ENCODE measurements at places on chromosomes 1 and 21.

DNA sequence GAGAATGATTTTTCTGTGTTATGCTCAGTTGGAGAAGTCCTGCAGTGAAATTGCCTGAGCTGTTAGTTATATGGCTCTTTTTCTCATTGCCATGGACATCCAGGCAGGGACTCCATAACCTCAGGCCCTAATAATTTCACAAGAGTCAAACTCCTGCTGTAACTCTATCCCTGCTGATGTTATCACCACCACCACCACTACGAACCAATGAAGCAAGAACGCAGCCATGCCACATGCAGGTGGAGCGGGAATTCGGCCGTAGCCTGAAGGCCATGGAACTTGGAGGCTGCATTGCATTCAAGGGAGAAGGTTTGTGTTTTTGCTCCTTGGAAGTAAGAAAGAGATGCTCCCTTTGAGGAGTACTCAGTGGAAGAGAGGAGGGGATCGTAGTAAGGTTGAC is 16.8 kb upstream of the DLGAP3 start:
- DNase-seq, result no peak

DNA sequence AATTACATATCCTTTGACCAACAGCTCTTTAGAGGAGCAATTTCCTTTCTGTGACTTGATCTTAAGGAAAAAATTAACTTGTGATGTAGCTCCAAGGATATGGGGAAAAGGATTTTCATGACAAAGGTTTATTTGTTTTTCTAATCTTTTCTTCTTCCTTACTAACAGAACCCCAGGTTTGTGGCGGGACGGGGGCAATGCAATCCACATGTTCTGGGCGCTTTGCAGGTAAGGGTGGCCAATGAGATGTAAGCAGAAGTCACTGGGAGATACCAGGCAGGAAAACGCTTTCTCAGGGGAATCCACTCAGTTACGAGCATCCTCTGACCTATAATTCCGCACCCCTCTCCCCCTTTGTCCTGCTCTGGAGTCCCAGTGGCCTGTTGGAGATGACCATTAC is 122.0 kb downstream of the MRPS6 start:
- DNase-seq, result no peak

- DNase-seq, result peak; percentile 11
These were observed 730 bp downstream of the CDC42SE1 start for GRCh38 chr1:151058692-151059091.

DNA sequence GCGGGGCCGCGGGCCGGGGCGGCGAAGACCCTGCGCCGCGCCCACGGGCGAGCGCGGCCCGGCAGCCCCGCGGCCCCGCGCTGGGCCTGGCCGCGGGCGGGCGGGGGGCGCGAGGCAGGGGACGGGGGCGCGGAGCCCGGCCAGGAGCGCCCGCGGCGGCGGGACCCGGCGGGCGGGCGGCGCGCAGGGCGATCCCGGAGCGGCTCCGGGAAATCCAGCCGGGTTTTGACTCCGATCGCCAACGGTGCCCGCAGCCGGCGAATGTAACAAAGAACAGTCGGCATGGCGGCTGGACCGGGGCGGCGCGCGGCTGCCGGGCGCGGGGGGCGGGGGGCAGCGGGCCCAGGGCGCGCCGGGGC is 334 bp downstream of the PRDM15 start:
- peak; percentile 68 for DNase-seq

DNA sequence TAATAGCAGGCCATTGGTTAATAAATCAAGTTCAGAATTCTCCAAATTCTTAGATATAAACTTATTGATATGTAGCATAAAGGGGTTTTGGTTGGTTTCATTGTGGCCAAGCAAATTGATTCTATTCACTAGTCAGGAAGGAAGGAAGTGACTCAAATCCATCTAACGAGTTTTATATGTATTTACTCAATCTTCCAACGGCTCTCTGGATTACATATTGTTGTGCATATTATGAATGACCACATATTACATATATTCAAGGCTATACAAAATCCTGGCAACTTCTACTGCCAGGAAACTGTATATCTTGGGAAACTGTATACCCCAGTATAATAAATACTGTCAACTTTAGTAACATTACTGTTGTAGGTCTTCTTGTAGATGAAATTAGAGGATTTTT is 20.1 kb upstream of the PDE4B start:
- DNase-seq, result no peak

DNA sequence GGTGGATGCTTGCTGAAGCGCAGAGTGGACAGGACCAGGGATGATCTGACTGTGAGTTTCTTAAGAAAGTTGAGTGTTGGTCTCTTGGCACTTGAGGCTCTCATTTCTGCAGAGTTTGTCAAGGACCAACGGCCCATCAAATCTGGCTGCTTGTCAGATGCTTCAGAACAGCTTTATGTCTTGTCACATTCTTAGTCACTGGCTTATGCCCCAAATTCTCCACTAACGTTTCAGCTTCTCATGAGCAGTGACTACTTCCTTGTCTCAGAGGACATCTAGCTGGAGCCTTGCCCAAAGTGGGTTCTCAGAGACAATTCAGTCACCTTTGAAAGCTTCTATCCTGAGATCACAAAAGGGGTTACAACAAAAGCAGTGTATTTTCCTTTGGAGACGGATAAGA is 92.3 kb downstream of the ST6GALNAC5 start:
- DNase-seq, result no peak

GRCh38 chr1:48466594-48466993 is 5.4 kb downstream of the SPATA6 start:
- DNase-seq, result no peak

DNA sequence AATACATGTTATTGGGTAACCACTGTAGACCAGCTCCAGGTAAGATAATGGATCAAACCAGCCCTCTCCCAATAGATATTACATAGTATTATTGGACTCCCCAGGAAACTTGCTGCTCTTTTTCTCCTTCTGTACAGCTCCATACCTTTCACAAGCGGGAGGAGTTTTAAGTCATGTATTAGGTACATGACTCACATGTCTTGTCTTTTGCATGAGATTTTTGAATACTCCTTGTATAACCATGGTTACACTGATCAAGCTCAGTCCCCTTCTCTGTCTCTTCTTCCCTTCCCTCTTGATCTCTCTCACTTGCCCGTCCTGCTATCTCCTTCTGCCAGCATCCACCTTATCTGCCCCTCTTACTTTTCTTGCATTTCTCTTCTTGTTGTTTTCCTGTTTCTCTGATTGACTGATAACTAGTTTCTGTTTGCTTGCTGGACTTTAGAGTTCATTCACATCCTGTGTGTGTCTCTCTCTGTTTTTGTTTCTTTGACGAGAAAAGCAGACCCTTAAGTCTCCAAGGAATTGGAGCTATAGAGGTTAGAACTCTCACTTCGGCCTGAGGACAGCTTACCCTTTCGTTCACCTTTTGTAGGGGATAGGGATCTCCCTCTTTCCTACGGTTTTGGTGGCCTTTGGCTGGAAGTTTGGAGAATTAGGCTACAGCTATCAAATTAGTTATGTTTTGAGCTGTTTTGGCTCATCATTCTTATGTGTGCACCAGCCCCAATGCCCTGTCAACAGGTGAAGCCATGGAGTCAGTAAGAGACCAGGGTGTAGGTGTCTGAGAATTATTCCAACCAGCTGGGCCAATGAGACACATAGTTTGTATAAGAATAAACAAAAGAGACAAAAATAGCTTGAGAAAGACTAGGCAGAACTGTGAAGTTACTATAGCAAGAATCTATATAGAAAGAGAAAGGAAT is 49.0 kb upstream of the ASB17 start:
- DNase-seq, result no peak

DNA sequence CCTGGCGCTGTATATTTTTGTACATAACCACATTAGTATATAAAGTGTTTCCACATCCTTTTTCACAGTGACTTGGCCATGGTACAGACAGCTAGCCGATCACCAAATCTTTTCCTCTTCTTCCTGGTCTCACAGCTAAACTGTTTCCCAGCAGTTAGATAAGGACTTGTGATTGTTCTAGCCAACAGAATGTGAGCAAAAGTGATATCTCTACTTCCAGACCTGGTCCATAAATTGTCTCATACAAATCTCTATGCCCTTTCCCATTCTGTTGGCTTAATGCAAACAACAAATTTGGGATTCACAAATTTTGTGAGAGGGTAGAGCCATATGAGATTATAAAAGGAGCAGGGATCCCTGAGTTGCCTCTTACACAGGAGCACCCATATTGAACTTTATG is 19.5 kb downstream of the PAFAH2 start:
- no peak for DNase-seq

DNA sequence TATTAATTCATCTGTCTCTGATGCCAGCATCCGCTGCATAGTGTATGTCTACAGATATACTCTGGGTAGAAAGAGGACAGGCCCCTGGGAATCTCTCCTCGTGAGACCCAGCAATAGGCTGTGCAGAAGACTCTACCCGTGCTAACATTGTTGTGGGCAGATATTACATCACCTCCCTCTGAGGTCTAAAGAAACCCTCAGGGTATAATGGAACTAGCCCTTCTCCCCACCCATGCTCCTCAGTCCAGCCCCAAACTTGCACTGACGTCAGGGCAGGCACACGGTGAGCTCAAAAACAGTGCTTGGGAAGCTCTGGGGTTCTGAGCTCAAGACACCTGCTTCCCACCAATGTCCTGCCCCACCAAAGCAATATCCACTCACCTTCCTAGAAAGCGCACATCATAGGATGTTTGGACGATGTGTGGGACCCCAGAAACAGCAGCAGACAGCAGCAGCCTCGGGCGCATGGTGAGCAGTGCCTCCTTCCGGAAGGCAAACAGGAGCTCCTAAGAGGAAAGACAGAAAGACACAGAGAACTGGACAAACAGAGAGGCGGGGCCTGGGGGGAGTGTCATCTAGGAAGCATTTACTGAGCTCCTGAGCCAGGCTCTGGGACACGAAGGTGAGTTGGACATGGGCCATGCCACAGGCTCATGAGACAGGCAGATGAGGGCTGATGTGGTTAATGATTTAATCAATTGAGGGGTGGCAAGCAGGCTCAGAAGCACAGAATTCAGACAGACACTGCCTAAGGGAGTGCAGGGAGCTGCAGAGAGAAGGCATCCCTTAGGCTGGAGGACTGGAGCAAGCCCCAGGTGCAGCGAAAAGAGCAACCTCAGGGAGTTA is 4.8 kb downstream of the OVGP1 start:
- DNase-seq, result no peak

DNA sequence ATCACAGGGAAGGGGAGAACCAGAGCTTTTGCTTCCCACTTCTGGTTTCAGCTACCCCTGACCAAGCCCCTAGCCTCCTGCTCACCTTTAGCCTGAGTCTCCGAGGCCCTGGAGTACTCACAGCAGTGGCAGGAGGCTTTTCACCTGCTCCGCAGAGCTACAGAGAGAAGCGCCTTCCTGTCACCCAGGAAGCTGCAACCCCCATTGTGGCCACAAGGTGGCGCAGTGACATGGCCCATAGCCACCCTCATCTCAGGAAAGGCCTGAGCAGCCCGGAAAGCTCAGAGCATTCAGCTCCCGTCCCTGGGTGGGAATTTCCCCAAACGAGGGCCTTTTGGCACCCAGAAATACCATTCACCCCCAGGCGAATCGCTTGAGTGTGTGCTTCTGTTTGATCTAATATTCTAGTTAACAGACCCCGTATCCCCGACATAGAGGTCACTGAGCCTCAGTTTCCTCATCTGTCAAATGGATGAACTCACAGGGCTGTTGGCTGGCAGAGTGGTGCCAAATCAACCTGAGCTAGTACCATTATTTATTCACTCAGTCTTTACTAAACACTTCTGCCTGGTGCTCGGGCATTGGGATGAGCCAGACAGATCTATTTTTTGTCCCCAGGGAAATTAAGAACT is 25.3 kb downstream of the A3GALT2 start:
- peak; percentile 81 for DNase-seq

DNA sequence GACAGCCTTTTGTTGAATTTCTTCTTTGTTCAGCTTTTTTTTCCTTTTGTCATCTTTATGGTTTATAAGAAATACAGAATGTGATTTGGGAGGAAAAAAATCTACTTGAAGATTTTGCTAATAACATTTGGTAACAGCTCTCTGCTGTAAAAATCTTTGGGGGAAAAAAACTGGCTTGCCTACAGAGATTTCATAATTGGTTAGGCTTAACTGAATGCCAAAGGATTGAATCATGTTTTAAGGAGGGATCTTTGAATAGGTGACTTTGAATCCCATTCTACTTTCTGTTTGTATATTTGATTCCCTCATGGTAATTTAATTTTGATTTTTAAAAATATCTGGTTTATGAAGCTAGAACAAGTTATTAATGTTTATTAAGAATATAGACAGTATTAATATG is 3.2 kb downstream of the BTF3L4 start:
- DNase-seq, result no peak

- no peak for DNase-seq
These were observed 2.3 kb upstream of the EPS8L3 start for GRCh38 chr1:109765896-109766615.

DNA sequence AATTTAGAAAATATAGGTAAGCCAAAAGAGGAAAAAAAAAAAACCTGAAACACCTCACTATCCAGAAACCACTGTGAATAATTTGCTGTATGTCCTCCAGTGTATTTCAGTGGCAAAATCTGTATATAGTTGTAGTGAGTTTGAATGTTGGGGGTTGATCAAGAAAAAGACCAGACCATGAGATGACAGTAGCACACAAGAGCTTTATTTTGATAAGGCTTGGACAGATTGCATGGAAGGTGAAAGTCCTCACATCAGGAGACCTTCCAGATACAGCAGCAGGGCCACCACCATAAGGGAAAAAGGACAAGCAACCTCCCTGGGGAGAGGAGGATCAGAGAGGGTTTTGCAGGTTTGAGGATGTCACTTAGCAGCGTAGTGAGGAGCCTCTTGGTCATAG is 16.2 kb upstream of the C1orf115 start:
- DNase-seq, result no peak

DNA sequence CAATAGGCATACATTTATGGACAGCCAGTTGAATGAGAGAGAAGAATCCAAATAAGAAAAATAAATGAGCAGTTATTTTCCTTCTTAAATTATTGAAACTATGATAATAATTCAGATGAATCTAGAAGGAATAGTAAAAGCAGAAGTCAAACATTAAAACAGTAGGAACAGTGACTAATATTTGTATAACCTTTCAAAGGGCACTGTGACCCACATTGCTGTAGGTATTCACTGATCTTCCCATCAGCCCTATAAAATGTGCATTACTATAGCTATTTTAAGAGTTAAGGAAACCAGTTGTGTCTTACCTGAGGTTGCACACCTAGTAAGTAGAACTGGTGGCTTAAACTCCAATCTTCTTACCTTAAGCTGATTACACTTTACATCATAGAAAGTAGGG is 102.8 kb upstream of the ARTN start:
- DNase-seq, result no peak

DNA sequence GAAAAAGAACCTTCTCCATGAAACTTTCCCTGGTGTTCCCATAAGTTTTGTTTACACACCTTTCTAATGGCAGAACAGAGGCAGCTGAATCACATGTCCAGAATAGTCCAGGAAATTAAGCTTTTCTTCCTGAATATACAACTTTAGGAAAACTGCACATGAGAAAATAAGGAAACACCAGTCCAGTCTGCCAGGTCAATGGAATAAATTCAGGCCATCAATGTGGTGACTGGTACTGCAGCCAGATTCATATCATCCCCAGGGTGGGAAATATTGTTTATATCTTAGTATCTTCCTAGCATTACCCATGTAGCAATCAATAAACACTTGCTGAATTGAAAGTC is 6.7 kb upstream of the FBXO28 start:
- no peak for DNase-seq
